Stimulated activated CD8-positive, alpha-beta memory T cell treated with anti-CD3 and anti-CD28 coated beads, Interleukin-12 subunit alpha, Interleukin-12 subunit beta, amount 100 ng/mL, for 4 hours (primary cell): ENCODE measurements at places on chromosomes 7 and 10.

- no peak for DNase-seq
Measured at GRCh38 chr10:104548090-104548489, 93.0 kb upstream of the SORCS3 start.

DNA sequence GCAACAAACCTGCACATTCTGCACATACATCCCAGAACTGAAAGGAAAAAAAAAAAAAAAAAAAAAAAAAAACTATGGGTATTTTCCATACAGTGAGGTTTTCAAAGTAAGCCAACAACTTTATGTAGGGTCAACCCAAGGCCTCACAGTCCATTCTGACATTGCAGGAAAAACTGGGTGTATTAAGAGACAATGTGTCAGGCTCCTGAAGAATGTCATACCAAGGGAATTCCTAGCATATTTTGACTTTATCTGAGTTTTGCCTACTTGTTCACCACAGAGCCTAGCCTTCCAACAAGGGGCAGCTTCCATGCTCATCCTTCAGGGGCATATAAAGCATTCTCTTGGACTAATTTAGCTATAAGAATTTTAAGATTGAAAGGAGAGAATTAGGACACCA is 368.9 kb downstream of the PLXDC2 start:
- DNase-seq: no peak

- DNase-seq: no peak
Measured at GRCh38 chr10:131859341-131860020, 41.3 kb upstream of the PPP2R2D start.

GRCh38 chr10:68406111-68406814 is 814 bp downstream of the RUFY2 start:
- DNase-seq: no peak
